Suprapubic skin (tissue), 4 donors: ENCODE measurements at places on chromosomes 3 and 15. TPM values are rescaled to one million over a fixed set of nuclear protein-coding genes. Genes with fewer than 3 reads are reported as not detected.

DNA sequence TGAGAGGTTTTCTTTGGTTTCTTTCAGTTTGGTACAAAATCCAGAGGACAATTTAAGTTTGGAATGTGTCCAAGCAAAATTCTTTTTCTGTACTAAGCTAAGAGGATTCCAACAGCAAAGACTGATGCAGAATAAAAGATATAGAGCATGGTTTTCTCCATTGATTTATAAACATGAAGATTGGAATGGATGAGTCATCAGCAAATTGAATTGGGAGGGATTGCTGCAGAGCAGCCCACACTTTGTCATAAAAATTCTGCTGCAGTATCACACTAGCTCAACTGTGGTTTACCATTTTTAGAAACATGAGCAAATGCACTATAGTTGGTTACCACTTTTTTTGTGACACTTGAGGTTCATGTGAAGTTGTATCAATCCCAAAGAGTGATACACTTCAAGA is 16.1 kb upstream of the LARP6 start:
- peaks cover 29% of the 10 kb centered on the region for H3K4me1 ChIP-seq
- H3K36me3 ChIP-seq: no peaks in the 10 kb centered on the region
- no peaks in the 10 kb centered on the region for H3K27me3 ChIP-seq
- H3K27ac ChIP-seq: no peak overlapping the region
- H3K4me3 ChIP-seq: no peak overlapping the region
- DNase-seq: no peak

GRCh38 chr3:10226293-10226692 is 22.0 kb upstream of the TATDN2 start:
- peaks cover 6% of the 10 kb centered on the region for H3K4me1 ChIP-seq
- no peaks in the 10 kb centered on the region for H3K36me3 ChIP-seq
- H3K27me3 ChIP-seq: no peaks in the 10 kb centered on the region
- no peak overlapping the region for H3K27ac ChIP-seq
- H3K4me3 ChIP-seq: no peak overlapping the region
- DNase-seq: no peak

DNA sequence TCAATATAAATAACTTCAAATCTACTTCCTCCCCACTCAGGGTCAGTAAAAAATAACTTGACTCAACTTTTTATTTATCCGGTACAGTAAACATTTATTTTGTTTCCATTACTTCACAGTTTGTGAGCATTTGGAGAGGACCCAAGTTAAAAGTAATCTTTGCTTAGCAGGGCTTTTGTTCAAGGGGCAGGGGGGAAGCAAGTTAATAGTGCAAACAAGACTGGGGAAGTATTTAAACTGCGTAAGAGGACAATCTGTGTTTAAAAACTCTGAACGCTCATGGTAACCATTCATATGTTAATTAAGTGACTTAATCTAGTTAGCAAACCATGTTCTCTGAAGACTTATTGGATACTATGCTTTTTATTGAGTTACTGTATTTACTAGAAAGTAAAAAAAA is 346.2 kb downstream of the SLC9A9 start:
- no peaks in the 10 kb centered on the region for H3K36me3 ChIP-seq
- H3K27ac ChIP-seq: no peak overlapping the region
- no peaks in the 10 kb centered on the region for H3K27me3 ChIP-seq
- no peaks in the 10 kb centered on the region for H3K4me1 ChIP-seq
- DNase-seq: no peak

DNA sequence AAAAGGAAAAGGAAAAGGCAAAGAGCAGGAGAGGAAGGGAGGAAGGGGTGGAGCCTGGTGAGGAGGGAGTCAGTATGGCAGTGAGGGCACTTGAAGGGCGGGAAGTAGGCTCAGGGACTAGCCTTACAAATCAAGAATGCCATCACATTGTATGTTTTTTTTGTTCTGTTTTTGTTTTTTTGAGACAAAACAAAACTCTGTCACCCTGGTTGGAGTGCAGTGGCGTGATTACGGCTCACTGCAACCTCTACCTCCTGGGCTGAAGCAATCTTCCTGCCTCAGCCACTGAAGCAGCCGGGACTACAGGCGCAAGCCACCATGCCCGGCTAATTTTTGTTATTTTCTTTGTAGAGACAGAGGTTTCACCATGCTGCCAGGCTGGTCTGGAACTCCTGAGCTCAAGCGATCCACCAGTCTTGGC is 10.5 kb upstream of the PIK3CB start:
- no peak for DNase-seq
- peaks cover 8% of the 10 kb centered on the region for H3K4me1 ChIP-seq
- H3K27ac ChIP-seq: no peak overlapping the region
- H3K4me3 ChIP-seq: no peak overlapping the region
- H3K27me3 ChIP-seq: no peaks in the 10 kb centered on the region
- no peaks in the 10 kb centered on the region for H3K36me3 ChIP-seq

DNA sequence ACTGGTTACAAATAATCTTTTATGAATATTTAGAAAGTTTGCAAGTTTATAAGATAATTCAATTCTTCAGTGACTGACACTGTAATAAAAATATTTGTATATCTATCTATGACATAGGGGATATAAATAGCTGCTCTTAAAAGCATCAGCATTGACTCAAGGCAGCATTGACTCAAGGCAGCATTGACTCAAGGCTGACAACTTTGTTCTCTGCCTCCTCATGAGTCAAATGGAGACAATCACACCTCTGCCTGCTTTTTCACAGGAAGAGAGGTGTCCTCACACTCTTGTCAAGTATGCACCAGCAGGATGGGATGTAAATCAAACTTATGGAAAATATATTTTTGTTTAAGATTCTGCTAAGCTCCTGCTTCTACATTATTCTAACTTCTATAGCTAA is 1173.1 kb downstream of the NSUN3 start:
- no peak for DNase-seq
- no peaks in the 10 kb centered on the region for H3K27me3 ChIP-seq
- H3K4me1 ChIP-seq: no peaks in the 10 kb centered on the region
- no peaks in the 10 kb centered on the region for H3K36me3 ChIP-seq

DNA sequence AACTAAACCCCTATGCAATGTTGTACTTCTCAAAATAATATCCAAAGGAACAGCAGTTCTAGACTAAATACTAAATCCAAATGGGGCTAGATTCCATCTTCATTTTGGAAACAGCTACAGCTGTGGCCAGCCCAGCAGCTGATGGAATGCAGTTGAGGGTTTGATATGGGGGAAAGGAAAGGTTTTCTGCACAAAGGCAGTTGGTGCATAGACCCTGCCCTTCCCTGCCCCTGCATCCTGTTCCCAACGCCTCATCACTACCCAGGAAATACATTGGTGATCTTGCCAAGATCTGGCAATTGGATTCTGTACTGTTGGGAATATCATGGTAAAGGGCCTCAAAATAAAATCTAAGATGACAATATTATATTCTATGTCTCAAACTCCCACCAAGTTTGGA is 43.9 kb downstream of the DTWD1 start:
- H3K4me3 ChIP-seq: no peak overlapping the region
- no peaks in the 10 kb centered on the region for H3K27me3 ChIP-seq
- DNase-seq: no peak

DNA sequence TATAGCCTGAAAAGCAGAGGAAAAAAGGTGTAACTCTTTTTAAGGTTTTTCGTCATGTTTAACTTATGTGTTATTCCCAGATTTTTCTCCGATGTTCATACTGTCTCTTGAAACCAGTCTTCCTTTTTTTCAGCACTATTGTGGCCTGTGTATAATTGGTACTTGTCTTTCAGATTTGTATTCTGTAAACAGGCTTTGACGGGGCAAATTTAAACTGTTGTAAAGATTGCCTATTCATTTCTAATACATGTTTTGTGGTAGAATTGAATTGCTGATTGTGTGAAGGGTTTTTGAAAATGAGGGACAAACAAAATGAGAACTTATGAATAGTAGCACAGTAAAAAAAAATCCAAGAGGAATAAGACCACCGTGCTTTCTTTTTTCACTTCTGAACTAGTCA is 33.6 kb downstream of the AKAP13 start:
- H3K4me3 ChIP-seq: no peak overlapping the region
- no peaks in the 10 kb centered on the region for H3K27me3 ChIP-seq
- no peak overlapping the region for H3K27ac ChIP-seq
- no peaks in the 10 kb centered on the region for H3K36me3 ChIP-seq

Gene ZMYND10
- total RNA-seq: 1.9 TPM

Gene SH2D7
- not detected for total RNA-seq
